MCF 10A (cell line): ENCODE measurements at places on chromosomes 2 and 18.
A peak's percentile ranks its signal among the peaks of the same experiment; 100 is the strongest.

- DNase-seq = no peak
Measured at GRCh38 chr18:36328916-36329315, 31.4 kb downstream of the FHOD3 start.

- no peak for DNase-seq
Measured at GRCh38 chr2:195995499-195995898, 73.1 kb downstream of the DNAH7 start.

GRCh38 chr2:197274349-197274748, 36.2 kb downstream of the ANKRD44 start:
- no peak for DNase-seq

GRCh38 chr18:42177390-42177789, 222.4 kb downstream of the PIK3C3 start:
- DNase-seq = no peak

- no peak for DNase-seq
Measured at GRCh38 chr18:60996822-60997221, 336.4 kb upstream of the CDH20 start.

DNA sequence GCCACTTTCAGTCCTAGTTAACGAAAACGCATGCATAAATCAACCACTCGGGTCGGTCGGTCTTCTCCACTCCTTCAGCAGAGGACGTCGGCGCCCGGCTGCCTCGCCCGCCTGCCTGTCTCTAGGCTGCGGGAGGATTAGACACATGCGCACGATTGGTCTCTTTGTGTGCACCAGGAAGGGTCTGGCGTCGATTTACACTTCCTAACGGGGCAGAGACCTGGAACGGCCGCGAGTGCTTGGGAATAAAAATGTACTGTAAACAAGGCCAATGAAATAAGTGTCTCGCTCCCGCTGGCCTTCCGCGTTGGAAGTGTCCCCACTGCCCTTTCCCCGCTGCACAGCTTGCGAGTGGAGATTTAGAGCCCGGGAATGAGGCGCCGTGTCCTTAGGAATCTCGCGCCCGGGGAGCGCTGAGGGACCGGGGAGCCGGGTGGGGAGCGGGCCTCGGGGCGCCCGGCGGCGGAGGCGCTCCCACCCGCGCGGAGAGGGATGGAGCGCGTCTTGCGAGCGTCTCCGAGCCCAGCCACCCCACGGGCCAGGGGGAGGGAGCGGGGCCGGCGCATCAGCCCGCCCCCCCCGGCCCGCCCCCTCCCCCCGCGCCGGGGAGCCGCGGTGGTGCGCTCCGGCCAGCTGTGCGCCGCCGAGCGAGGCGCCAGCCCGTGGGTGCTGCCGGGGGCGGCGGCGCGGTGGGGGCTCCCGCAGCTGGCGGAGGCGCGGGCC, at the start of gene DOK6:
Gene DOK6 (plus strand): TSS at position 636 of the 723 bp plus-strand sequence.
- DNase-seq = no peak

DNA sequence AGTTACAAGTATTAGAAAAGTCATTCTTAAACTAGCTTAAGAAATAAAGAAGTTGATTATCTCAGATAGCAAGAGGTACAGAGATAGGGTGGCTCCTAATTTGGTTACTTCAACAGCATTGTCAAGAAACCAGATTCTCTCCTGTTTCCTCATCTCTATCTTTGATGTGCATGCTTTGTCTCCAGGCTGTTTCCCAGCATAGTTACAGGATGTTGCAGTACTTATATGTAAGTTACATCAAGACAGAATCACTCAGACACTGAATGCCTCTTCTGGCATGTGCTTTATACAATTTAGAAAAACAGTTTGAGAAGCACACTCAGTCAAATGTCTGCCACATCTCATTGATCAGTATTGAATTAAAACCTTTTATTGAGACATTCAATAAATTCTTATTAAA, 189.5 kb upstream of the UBE2E3 start:
- no peak for DNase-seq

DNA sequence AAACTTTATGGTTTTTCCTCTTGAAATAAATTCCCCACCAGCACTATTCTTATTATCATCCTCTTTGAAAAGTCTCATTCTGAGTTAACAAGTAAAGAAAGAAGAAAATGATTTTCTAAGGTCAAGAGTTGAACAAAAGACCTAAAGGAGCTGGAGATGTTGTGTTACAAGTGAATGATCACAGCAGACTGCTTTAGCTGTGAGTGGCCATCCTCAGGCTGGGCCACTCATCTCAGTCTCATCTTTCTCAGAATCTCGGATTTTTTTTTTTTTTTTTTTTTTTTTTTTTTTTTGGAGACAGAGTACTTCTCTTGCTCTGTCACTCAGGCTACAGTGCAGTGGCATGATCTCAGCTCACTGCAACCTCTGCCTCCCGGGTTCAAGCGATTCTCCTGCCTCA, 133.3 kb downstream of the CDH2 start:
- DNase-seq = no peak

DNA sequence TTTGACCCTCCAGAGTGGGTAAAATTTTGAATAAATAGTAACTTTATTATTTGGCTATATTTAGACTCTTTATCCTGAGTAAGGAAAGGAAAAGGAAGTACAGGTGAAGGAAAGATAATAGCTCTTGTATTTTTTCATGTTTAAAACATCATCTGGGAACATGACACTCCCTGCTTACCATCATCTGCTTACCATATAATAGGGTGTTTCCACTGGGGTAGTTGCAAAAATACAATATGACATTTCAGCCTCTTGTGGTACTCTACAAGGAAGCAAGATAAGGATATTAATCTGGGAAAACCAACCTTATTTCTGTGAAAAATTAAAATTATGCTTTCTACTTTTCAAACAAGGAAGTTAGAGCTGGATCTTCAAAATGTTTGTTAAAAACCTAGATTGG, 9.9 kb downstream of the RELCH start:
- DNase-seq = no peak

DNA sequence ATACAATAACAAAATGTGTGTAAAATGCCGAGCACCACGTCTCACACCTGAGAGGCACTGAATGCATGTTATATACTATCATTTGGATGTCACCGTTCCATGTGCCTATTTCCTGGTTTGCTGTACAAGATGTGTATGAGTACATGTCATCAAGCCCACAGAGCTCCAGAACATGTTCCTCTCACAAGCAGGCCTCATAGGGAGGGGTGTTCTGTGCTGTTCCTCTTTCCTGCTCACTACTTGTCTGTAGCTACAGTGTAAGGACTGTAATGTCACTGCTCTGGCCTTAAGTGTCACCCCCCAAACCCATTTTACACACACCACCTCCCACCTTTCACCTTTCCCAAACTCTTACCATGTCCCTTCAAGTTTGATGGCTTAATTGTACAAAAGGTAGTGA, 1.8 kb downstream of the AFF3 start:
- no peak for DNase-seq

DNA sequence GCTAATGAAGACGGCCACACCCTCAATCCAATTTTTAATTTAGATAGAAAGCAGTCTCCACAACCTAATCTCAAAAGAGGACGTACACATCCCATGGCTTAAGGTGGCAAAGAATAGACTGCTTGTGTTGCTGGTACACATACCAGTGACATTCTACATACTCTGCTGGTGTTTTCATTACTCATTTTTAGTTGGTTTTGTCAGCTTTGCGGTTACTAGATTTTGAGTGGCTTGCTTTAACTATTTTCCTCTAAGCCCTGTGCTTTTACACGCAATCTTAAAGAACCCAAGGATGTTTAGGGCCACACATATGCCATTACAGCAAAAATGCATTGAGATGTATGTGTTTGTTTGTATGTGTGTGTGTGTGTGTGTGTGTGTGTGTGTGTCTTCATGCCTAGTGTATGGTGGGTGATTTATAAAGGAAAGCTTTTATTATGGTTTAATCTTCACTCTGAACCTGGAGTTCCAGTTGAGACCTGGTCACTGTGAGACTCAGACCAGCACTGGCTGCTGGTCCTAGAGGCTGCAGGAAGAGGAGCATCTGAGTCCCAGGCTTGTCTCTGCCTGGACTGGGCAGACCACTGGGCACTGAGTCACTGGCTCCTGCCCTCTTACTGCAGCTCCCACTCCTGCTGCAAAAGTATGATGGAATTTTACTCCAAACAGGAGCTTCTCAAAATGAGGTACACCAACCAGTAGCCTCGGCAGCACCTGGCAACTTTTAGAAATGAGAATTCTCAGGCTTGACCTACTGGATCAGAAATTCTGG, 415.9 kb downstream of the NBAS start:
- no peak for DNase-seq

GRCh38 chr2:126893606-126894005, 5.1 kb upstream of the TEX51 start:
- DNase-seq = no peak

DNA sequence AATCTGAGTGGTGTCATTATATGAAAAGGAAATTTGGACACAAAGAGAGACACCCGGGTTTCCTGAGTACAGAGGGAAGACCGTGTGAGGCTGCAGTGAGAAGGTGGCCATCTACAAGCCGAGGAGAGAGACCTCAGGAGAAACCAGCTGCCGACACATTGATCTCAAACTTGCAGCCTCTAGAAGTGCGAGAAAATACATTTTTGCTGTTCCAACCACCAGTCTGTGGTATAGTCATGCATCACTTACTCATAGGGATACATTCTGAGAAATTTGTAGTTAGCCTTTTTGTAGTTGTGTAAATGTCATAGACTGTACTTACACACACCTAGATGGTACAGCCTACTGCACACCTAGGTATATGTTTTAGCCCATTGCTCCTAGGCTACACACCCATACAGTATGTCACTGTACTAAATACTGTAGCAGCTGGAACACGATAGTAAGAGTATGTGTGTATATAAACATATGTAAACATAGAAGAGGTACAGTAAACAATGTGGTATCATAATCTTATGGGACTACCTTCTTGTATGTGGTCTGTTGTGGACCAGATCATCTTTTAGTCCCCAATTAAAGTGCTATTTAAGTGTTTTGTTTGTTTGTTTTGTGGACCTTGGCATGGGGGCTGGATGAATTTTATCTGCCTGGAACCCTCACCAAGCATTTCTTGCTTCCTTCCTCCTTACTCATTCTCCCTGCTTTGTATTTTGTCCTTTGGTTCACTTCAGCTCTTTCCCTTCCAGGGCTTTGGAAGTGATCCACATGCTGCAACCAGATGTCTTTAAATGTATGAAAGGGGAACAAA, 38.3 kb upstream of the SESTD1 start:
- DNase-seq = no peak

GRCh38 chr2:207901401-207901800, 123.9 kb downstream of the PLEKHM3 start:
- DNase-seq = no peak

- peak; percentile 27 for DNase-seq
Measured at GRCh38 chr2:219433666-219434467, 776 bp upstream of the SPEG start.

DNA sequence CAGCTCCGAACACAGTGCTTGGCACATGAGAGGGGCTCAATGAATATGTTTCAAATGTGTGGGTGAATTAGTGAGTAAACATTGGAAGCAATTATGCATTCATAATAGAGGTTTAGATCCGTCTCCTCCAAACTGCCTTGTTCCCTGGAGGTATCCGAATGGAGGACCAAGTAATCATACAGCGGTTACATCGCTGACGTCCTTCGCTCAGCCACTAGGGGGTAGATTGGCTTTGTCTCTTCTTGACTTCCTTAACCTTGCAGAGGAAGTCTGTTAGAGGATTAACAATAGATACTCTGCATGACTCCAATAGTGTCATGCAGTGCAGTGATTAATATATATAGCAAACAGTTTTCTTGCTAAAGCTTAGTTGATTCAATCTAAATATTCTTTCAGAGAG, 517.0 kb downstream of the PTPRM start:
- DNase-seq = peak; percentile 71

GRCh38 chr2:233130024-233130423, 69.9 kb downstream of the INPP5D start:
- no peak for DNase-seq

DNA sequence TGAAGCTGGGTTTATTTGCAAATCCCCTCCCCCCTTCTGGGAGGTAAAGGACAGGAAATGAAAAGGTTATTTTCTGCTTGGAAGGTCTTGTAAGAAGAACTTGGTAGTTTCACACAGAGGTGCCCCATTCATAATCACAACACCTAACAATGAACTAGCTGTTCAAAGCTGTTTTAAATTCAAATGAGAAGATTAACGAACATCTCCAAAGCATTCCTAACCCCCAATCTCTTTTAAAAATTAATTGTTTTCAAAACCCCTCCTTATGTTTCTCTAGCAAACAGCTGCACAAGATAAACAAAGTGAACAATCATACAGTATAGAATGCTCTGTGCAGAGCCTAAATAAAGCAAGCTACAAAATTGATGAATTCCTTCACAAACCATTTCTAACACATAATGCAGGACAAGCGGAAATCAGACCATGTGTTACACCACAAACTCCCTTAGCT, 271.4 kb downstream of the SATB2 start:
- no peak for DNase-seq

DNA sequence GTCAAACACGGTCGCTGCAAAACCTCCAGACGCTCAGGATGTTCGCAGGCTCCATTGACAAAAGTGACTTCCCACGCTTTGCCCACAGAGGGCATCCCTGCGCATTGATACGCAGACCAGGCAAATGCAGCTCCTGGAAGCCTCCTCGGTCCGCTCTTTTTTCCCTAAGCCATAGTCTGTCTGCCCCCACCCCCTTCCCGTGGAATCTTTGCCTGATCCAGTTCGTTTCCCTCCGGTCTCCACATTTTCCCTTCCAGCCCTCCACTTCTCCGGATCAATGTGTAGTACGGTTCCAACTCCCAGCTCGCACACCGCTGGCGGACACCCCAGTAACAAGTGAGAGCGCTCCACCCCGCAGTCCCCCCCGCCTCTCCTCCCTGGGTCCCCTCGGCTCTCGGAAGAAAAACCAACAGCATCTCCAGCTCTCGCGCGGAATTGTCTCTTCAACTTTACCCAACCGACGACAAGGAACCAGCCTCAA, at the start of gene DCC:
Gene DCC (plus strand): TSS at position 307 of the 481 bp plus-strand sequence. CDS start 591 bp downstream, outside the sequence.
- DNase-seq = peak; percentile 6

DNA sequence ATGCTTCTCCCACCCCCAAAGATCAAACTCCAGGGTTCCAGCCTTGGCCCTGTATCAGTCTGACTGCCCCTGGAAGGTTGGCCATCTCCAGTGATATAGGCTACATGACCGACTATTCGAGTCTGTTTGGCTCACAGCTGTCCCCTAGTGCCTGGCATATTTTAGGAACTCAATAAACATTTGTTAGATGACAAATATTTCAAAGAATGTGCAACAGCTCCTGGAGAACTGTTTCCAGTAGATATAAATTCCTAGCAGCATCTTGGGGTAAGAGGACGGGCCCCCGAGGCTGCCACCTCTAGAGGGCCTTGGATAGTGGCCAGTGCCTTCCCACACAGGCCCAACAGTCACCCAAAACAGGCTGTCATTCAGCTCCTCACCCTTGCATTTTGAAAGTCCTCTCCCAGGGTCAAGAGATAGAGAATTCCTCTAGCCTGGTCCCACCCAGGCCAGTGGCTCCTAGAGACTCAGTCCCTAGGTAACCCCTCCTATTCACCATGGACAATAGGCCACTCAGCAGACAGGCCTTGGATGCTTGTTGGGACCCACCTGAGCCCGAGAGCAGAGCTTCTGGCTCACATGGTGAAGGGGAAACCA, 45.1 kb upstream of the ATP6V1B1 start:
- no peak for DNase-seq

GRCh38 chr2:12733846-12734245, 17.1 kb downstream of the TRIB2 start:
- DNase-seq = peak; percentile 57

- DNase-seq = no peak
Measured at GRCh38 chr2:65035351-65035943, 20.8 kb upstream of the CEP68 start.

GRCh38 chr2:113966832-113967231, 76.9 kb downstream of the ACTR3 start:
- DNase-seq = no peak
